Right hindlimb (tissue), 1 donor: ENCODE measurements at places on chromosomes 6 and 20.

DNA sequence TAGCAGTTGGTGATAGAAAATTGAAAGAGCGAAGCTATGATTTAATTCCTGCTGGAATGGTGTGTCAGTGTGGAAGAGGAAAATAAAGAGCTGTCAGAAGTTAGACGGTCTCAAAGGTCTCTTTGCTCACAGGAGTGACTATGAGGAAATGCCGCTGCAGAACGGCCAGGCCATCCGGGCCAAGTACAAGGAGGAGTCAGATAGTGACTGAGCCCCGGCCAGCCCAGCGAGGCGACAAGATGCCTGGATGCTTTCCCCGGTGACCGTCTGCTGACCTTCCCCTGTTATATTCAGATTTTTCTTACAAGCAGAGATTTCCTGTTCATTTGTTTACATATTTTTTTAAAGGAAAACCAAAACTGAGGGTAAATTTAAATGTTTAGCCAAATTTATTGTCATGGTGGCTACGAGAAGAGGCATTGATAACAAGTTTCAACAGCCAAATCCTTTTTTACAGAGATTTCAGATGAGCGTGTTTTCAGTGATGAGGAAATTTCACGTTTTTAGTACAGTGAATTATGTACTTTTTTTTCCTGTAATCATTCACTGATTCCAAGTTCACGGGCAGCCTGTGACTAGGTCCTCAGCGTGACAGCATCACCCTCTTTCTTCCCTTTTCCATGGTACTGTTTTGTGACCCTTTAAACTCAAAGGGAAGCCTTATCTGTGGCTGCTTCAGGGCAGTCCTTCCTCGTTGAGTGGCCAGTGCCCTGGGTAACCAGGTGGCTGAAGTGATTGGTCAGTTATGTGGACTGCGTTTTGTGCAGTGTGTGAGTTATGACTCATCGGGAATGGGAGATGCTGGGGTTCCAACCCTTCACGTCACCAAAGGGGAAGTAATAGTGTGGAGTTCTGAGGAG, 12.6 kb downstream of the DYNLT1 start:
- DNase-seq: peak; percentile 59

DNA sequence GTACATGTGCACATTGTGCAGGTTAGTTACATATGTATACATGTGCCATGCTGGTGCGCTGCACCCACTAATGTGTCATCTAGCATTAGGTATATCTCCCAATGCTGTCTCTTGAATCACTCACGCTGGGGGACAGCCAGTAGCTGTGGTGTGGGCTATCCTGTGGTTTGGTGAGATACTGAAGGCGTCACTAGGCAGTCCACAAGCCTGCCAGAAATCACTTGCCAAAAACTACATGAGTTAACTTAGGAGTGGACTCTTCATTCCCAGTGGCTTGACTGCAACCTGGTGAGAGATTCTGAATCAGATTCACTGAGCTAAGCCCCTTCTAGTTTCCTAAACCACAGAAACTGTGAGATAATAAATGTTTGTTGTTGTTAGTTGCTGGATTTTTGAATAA, 191.3 kb downstream of the TSHZ2 start:
- no peak for DNase-seq

- no peak for DNase-seq
Observed at GRCh38 chr20:14561741-14562221, 224.4 kb upstream of the FLRT3 start.

- peak; percentile 76 for DNase-seq
Observed at GRCh38 chr20:561437-562231, 18.0 kb upstream of the CSNK2A1 start.

GRCh38 chr6:72218125-72218524, 331.8 kb downstream of the RIMS1 start:
- no peak for DNase-seq

DNA sequence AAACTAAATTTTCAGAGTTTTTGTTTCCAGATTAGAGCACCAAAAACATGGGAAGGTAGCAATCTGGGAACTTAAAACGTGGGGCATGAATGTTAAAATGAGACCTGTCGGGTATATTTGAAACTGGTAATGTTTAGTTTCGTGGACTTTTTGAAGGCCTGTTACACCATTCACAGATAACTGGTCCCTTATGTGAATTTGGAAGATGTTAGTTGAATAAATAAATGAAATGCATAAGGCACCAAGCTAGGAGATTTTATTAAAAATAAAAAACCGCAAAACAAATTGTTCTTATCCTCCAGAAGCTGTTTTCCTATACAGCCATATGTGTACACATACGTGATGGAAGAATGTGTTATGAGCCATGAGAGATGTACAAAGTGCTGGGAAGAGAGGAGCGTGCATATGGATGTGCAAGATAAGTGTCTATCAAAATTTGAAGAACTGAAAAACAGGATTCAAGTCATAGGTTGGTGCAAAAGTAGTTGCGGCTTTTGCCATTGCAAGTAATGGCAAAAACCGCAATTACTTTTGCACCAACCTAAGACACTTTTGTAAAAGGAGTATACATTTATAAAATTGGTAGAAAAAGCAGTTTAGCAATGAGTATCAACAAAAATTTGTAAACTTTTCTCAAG, 700 bp upstream of the MCUR1 start:
- no peak for DNase-seq

DNA sequence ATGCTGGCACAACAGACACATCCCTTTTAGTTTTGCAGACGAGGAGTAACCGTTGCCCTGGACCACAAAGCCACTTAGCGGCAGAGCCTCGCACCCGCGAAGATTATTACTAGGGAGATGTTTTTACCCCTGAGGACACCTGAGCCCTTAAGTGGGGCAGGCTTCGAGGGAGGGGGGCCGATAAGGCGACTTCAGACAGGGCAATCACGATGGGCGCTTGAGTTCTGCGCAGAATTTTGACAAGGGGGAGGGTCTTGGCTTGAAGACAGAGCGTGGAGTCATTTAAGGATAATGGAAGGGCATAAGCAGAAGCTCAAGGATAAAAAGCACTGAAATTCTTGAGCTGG, 650 bp upstream of the TTK start:
- no peak for DNase-seq

DNA sequence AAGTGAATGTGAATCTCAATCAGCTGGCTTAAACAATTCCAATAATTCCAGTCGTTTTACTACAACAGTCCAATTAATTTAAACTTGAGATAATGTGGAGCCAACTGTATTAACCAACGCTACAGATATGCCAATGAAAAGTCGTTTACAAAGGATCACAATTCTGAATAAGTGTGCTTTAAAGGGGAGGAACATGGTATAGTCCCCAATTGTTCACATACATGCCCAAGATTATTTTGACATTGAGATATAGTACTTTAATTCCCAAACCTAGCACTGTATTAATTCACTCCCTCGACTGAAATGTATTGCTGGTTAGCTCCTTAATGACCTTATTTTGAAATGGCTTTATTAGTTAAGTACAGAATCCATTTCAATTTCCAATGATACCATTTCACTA, 2.5 kb downstream of the AKIRIN2 start:
- no peak for DNase-seq

DNA sequence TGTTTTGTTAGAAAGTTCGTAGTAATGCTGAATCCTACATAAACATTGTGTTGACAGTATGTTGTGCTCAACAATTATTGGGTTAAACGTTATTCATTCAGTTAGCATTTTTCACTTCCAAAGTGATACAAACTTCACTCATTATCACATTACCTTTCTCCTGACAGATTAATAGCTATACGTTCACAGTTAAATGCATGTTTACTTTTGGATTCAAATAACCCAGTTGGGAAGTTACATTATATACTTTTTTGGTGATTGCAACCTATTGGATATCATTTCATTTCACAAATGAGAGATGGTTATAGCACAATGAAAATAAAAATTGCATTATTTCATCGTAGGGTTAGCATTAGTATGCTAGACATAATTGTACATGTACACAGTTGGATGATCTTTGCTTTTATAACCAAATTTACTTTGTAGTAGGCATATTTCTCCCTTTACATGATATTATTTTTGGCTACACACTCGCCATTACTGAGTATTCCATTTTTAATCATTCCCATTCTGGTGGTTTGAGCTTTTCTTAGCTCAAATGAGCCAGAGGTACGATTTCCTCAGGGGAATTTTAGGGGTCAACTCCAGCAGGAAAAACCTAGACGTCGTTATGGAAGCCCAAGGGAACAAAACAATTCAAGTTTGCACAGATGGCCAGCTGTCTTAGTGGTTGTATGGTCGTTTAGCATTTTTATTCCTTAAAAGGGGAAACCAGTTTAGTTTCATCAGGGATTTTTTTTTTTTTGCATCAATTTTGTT, 2.1 kb upstream of the HIVEP1 start:
- DNase-seq: no peak

DNA sequence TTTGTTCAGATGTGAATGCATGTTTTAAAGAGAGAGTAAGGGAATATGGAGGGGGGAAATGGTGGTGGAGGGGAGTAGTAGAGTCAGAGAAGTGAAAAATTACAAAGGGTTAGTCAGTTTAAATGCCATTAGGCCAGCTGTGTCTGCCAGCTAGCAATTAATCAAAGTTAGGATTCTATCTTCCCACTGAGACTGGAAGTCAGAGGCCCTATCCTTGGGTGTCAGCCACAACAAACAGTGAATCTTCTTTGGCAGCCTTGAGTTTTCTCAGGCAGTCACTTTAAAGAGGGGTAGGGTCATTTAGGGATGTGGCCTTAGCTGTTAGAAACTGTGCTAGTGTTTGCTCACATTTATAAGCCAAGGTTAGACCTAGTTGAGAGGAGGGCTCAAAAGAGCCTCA, 120.5 kb upstream of the BTBD3 start:
- no peak for DNase-seq

GRCh38 chr20:23241416-23241815, 109.2 kb upstream of the NXT1 start:
- no peak for DNase-seq

DNA sequence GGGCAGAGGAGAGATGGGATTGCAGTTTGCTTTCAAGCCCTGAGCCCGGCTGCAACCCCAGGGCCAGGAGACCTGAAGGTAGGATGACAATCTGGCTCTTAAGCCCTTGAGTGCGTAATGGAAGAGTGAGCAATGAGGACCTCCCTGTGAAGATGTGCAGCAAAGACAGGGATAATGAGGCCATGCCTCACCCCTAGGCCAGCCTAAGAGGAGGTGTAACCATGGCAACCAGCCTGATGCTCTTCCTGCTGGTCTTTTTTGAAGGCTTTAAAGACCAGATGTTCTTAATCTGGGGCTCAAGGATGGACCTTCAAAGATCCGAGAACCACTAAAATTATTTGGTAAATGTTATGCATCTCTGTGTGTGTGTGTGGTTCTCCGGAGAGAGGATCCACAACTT, 8.2 kb downstream of the ARHGAP40 start:
- no peak for DNase-seq

- no peak for DNase-seq
Observed at GRCh38 chr6:148423133-148423532, 80.5 kb downstream of the SASH1 start.

- no peak for DNase-seq
Observed at GRCh38 chr20:32052090-32052777, at the start of gene HCK. TSS of gene HCK (plus strand) at chr20:32052242.

- no peak for DNase-seq
Observed at GRCh38 chr6:131519670-131520436, 53.2 kb upstream of the ARG1 start.

DNA sequence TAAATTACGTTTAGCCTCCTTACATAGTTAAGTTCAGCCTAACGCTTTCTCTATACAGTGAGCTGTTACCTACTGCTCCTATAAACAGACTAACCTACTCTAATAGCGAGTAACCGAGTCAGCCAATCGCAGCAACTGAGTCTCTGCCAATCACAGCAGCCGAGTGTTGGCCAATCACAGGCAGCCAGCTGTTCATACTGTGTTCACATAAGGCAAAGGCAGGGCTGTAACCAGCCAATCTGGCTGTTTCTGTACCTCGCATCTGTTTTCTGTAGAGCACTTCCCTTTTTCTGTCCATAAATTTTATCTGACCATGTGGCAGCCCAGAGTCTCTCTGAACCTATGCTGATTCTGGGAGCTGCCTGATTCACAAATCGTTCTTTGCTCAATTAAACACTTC, 263.9 kb upstream of the JARID2 start:
- DNase-seq: no peak

GRCh38 chr20:49354673-49355072, 76.8 kb upstream of the ZNFX1 start:
- no peak for DNase-seq

DNA sequence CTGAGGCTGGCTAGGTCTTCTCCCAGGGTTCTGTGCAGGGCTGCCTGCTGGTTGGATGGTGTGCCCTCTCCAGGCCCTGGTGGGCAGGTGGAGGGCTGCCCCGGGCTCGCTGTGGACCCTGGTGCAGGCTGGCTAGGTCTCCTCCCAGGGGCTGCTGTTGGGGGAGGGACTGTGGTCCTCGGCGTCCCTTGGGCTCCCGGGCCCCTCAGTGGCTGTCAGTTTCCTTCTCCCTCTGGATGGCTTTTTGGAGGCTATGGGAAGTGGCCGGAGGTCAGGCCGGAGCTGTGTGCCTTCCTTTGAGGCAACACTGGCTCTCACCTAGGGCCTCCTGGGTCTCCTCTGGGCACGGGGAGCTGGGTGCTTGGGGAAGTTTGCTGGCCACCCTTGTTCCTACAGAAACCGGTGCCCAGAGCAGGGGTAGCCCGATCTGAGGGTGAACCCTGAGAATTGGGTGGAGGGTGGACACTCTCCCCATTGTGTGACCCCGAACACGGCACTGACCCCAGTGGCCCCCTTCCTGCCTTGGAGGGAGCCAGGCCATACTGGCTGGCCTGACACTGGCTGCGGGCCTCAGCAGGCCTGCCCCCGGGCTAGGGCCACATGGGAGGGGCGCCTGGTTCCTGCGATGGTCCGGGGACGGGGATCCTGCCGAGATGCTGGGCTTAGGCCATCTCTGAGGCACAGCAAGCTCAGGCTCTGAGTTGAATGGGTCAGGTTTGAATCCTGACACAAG, 3.8 kb upstream of the CABLES2 start:
- no peak for DNase-seq

DNA sequence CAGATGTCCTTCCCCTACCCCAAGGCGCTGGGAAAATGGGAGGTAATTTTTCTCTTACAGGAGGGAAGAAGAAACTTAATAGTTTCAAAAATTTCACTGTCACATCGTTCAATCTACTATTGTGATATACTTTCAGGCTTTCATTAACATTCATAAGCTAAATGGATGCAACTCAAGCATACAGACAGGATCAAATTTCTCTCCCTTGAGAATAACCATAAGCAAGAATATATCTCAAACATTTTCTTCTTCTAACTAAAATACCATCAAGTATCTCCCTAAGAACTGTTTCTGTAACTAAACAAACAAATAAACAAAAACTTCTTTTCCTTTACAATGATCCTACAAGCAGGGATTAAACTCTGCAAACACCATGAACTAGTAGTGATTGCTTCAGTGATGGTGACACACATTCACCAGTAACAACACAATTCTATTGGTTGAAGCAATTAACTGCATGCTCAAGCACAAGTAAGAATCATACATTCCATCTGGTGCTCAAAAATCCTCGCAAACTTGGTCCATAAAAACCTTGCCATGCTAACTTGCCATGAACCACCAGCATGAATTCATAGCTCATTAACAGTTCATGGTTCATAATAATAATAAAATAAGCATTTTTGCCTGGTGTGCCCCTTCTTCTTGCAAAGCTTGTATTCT, 183.8 kb downstream of the PTPRK start:
- no peak for DNase-seq

- peak; percentile 75 for DNase-seq
Observed at GRCh38 chr6:151763938-151764680, 43.4 kb upstream of the ESR1 start.

- DNase-seq: no peak
Observed at GRCh38 chr6:30171677-30172471, 8.5 kb downstream of the TRIM15 start.
